ENCODE measurements at places on chromosomes 5 and 9. TPM values are rescaled to one million over a fixed set of nuclear protein-coding genes. Genes with fewer than 3 reads are reported as not detected.

GRCh38 chr5:150511578-150512367 is 3.8 kb downstream of the NDST1 start:
- DNase-seq = no peak

GRCh38 chr9:79633558-79633957 is 61.8 kb downstream of the TLE4 start:
- DNase-seq = no peak

The ABLIM3 gene
- total RNA-seq = 37.5 TPM

The SAPCD2 gene
- total RNA-seq = not detected

The GPR150 gene
- total RNA-seq = 0.59 TPM

Data from gastrocnemius medialis (tissue), 4 donors.